CD4-positive, alpha-beta memory T cell (primary cell): ENCODE measurements at places on chromosomes 11 and 22. TPM values are rescaled to one million over a fixed set of nuclear protein-coding genes. Genes with fewer than 3 reads are reported as not detected.

TRIM5 gene
- 33.9 TPM for total RNA-seq

DNA sequence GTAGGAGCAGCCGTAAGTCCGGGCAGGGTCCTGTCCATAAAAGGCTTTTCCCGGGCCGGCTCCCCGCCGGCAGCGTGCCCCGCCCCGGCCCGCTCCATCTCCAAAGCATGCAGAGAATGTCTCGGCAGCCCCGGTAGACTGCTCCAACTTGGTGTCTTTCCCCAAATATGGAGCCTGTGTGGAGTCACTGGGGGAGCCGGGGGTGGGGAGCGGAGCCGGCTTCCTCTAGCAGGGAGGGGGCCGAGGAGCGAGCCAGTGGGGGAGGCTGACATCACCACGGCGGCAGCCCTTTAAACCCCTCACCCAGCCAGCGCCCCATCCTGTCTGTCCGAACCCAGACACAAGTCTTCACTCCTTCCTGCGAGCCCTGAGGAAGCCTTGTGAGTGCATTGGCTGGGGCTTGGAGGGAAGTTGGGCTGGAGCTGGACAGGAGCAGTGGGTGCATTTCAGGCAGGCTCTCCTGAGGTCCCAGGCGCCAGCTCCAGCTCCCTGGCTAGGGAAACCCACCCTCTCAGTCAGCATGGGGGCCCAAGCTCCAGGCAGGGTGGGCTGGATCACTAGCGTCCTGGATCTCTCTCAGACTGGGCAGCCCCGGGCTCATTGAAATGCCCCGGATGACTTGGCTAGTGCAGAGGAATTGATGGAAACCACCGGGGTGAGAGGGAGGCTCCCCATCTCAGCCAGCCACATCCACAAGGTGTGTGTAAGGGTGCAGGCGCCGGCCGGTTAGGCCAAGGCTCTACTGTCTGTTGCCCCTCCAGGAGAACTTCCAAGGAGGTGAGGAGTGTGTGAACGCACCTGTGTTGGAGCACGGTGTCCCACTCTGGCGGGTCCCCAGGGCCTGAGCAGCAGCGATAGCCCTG lies at the start of gene TAGLN:
Gene TAGLN, plus strand, starts transcription at position 318 of the 863 bp plus-strand sequence. CDS start 3,644 bp downstream, outside the sequence.
- peaks cover 7% of the 10 kb centered on the region for H3K36me3 ChIP-seq
- DNase-seq = no peak
- no peak within 1 kb of the TSS for H3K27ac ChIP-seq
- H3K4me1 ChIP-seq = no peaks in the 10 kb centered on the region

- H3K27ac ChIP-seq = no peak overlapping the region
- H3K27me3 ChIP-seq = no peaks in the 10 kb centered on the region
- no peaks in the 10 kb centered on the region for H3K36me3 ChIP-seq
- DNase-seq = no peak
- no peak overlapping the region for H3K4me3 ChIP-seq
- H3K4me1 ChIP-seq = no peaks in the 10 kb centered on the region
Measured at GRCh38 chr11:66716996-66717395, 12.0 kb downstream of the SPTBN2 start.

GRCh38 chr11:109075976-109076375 lies 346.0 kb upstream of the C11orf87 start:
- no peak for DNase-seq
- H3K4me3 ChIP-seq = no peak overlapping the region
- no peak overlapping the region for H3K27ac ChIP-seq
- no peaks in the 10 kb centered on the region for H3K4me1 ChIP-seq
- no peaks in the 10 kb centered on the region for H3K36me3 ChIP-seq
- H3K27me3 ChIP-seq = no peaks in the 10 kb centered on the region
